ENCODE measurements at places on chromosomes 13 and 19. TPM values are rescaled to one million over a fixed set of nuclear protein-coding genes. Genes with fewer than 3 reads are reported as not detected.

IFNL1 gene
- total RNA-seq: not detected

- no peak overlapping the region for H3K27ac ChIP-seq
- no peaks in the 10 kb centered on the region for H3K36me3 ChIP-seq
- H3K27me3 ChIP-seq: no peaks in the 10 kb centered on the region
- H3K4me1 ChIP-seq: peaks cover 7% of the 10 kb centered on the region
Observed at GRCh38 chr19:6105444-6105843, 4.9 kb downstream of the RFX2 start.

DNA sequence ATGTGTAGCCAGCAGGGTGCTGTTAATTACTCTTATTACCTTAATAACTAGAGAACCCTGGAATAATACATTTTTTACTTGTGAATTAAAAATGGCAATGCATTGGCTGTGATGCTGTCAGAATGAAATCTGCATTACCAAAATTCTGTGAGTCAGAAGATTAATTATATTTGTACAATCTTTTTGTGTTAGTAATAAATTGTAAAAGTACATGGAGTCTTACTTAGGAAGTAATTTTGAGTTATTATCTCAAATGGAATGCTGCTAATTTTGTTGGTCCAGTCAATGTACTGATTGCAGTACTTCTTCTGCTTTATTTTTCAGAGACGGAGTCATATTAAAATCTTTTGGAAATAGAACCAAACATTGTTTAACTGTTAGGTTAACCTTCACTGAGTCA lies 152.0 kb upstream of the SLC10A2 start:
- no peaks in the 10 kb centered on the region for H3K36me3 ChIP-seq
- H3K4me3 ChIP-seq: no peak overlapping the region
- H3K27me3 ChIP-seq: no peaks in the 10 kb centered on the region

DNA sequence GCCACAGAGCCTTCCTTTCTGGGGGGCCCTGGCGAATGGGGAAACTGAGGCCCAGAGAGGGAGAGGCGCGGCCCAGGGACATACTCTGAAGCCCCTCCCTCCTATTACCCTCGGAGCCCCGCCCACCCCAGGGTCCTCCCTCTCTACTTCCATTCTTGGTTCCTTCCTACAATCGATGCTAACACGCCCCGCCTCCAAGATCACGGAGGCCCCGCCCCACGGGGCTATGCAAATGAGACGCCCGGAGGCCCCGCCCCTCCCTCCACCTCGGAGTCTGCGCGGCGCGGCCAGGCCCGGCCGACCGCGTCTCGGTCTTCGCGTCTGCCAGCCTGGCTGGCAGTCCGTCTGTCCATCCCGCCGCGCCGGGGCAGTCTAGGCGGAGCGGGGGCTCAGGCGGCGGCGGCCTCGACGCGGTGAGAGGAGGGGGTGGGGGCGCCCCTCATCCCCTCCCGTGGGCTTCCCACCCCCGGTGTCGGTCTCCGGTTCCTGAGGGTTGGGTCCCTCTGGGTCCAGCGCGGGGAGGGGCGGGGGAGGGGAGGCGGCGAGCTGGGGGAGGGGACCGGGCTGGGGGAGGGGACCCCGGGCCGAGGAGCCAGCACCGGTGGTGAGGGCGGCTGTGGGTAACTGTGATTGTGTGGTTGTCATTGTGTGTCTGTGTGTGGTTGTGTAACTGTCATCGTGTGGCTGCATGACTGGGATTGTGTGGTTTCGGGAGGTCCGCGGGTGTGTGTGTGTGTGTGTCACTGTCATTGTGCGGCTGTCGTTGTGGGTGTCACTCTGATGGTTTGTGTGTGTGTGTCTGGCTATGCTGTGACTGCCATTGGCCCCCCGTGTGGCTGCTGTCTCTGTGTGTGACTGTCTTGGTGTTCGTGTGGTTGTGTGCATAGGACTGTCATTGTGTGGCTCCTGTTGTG lies at the start of gene PLPPR2:
TSS of gene PLPPR2 (plus strand) at position 273 of the 914 bp plus-strand sequence. CDS start 2,242 bp downstream, outside the sequence.
- peak within 1 kb of the TSS; percentile 48 for H3K4me3 ChIP-seq
- no peak within 1 kb of the TSS for H3K27ac ChIP-seq
- DNase-seq: peak; percentile 85
- H3K27me3 ChIP-seq: no peaks in the 10 kb centered on the region
- H3K4me1 ChIP-seq: no peaks in the 10 kb centered on the region

DNA sequence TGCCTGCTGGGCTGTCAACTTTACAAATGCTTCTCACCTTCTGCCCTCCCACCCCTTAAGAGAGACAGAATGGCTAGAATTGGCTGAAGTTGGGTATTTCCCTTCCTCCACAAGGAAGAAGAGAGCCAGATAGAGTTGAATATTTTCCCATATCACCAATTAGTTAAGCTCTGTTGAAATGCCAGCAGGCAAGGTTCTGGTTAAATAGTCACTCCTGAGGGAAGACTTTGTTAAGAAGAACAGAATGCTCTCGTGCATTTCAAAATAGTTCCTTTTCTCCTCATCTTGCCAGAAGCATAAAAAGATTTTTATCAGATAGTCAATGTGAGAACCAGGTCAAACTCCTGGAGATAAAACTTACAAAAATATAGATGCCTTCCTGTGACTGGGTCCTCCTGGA lies 2857.0 kb upstream of the PCDH20 start:
- H3K4me3 ChIP-seq: no peak overlapping the region
- H3K27me3 ChIP-seq: no peaks in the 10 kb centered on the region
- H3K27ac ChIP-seq: no peak overlapping the region
- H3K4me1 ChIP-seq: no peaks in the 10 kb centered on the region

Measured in liver (tissue), 10 donors.